ENCODE measurements at places on chromosomes 16 and 17.

DNA sequence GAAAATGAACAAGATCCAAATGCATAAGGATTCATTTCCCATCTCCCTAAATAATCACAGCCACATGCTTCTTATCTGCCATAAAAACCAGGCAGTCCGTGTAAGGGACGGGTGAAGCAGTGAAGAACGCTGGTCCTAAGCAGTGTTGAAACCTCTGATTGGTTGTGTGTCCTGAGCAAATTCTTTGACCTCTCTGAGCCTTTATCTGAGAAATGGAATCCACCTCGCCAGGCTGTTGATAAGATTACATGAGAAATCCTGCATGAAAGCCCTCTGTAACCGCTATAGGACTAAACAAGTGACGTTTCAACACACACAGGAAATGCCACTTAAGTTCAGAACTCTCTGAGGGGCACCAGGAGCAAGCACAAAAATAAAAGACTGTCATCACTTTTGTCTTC, 26.8 kb downstream of the GAS7 start:
- DNase-seq = no peak

- no peak for DNase-seq
These were observed 22.4 kb upstream of the SLC38A10 start for GRCh38 chr17:81317530-81317821.

DNA sequence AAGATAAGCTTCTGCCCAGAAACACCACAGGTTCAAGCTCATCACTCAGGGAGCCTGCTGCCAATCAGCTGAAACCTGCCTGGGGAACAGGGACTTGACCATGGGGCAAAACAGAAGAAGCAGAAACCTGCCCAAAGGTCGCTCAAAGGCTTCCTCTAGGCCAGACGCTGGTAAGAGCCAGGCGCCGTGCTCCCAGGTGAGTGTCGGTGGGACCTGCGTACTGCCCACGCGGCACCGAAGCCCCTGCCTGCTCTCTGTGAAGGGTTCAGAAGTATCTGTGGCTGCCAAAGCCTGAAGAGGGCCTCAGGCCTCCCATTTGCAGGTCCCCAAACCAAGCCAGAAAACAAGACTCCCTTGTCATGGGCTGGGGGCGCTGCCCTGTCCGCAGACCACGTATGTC, 10.4 kb downstream of the SGSH start:
- no peak for DNase-seq

DNA sequence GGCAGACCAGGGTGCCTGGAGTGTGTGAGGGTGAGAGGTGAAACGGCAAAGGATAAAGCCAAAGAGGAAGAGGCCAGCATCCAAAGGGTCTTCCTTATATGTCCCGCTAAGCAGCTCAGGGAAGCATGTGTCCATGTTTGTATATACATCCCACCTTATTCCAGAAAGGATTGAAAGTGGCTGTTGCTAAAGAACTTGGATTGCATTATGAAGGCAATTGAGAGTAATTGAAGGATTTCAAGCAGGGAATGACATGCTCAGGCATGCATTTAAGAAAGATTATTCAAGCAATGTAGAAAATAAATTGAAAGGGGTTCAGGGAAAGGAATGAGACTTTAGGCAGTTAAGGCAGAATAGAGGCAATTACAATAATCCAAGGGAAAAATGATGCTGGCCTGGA, 237.6 kb upstream of the SOX9 start:
- no peak for DNase-seq

- DNase-seq = no peak
These were observed 24.1 kb downstream of the WIPI1 start for GRCh38 chr17:68433211-68433610.

- DNase-seq = no peak
These were observed 39.6 kb upstream of the PABPN1L start for GRCh38 chr16:88906020-88906419.

DNA sequence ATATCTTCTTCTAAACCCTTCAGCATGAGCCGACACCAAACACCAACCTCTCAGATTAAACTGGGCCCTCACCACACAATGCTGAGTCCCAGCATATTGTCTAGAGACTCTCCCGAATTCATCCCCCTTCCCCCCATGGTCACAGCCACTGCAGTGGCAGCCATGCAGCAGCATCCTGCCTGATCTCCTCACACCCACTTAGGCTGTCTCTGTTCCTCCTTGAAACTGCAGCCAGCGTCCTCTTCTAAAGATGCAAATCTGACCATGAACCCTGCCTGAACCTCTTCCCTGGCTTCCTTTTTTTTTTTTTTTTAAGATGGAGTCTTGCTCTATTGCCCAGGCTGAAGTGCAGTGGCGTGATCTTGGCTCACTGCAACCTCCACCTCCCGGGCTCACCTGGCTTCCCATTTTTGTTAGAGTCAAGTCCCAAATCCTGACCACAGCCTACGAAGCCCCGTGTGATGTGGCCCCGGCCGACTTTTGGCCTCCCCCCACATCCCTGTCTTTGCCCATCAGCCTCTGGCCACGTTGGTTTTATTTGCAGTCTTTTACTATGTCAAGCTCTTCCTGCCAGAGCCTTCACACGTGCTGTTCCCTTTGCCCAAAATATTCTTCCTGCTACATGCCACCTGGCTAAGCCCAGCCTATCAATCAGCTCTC, 2.8 kb downstream of the FA2H start:
- DNase-seq = no peak

- no peak for DNase-seq
These were observed 323.3 kb downstream of the BCAS3 start for GRCh38 chr17:61000911-61001310.

- no peak for DNase-seq
These were observed 7.0 kb upstream of the ODF4 start for GRCh38 chr17:8332688-8333087.

- DNase-seq = no peak
These were observed 133.1 kb downstream of the ABCC6 start for GRCh38 chr16:16090238-16090637.

DNA sequence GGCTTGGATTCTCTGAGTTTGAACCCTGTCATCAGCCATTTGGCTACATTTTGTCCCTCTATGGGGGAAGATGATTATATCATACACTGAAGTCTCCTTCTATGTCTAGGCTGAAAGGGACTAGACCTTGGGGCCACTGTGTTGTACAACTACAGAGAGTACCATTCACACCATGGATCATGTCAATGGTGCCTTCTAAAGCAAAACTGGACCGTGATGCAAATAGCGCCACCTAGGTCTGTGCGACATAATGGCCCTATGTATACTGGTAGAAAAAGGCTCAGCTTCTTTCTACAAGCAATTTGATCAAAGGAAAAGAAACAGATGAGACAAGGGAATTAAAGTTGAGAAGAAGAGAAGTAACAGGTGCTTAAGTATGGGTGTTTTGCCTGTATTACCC, 100.7 kb downstream of the LYRM1 start:
- no peak for DNase-seq

GRCh38 chr17:3695129-3695722, 729 bp downstream of the P2RX5 start:
- DNase-seq = no peak

DNA sequence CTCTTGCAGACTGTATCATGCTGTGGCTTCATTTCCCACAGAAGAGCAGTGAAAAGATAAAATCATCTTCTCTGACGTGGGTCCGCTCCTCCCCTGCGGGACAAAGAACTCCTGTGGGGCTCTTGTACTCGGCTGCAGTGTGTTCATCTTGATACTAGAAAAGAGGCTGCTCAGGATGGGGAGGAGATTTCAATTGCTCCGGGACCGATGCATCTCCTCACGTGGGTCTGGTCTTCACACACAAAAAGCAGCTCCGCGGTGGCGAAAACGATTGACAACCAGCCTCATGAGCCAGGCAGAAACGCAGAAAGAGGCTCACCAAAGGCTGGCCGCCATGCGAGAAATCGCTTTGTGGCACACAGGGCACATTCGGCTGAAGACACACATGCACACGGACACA, 14.4 kb upstream of the KCNJ18 start:
- no peak for DNase-seq

DNA sequence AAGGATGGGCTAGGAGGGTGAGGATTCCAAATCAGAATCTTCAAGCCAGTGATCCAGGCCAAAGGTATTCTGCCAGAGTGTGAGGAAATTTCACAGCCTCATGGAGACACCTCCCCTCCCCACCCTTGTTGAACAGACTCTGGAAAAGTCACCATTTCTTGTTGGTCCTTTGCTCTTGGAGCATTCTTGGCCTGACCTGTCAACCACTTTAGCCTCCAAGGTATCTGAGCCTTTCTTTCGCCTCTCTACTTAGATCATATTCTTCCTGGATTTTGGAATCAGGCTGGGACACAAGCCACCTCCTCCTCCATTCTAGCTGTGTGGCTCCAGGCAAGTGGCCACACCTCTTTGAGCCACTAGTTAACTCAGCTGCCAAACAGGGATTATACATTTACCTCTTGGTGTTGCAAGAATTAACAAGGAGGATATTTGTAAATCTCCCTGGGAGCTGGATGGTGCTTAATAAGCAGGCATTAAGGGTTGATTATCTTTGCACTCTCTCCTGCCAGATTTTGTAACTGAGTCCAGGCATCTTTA, 193.5 kb downstream of the WWOX start:
- no peak for DNase-seq

DNA sequence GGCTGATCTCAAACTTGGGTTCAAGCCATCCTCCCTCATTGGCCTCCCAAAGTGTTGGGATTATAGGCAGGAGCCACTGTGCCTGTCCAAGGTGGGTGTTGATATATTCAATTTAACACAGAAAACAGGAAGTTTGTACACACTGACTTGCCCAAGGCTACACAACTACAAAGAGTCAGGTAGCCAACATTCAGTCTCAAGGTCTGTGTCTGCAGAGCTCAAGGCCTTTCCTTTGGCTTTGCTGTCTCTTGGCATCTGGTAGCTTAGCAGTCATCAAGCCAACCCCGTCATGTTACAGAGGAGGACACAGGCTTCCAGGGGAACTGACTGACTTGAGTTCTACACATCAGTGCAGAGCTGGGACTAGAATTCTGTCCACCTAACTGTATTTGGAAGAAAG, 11.9 kb upstream of the MEFV start:
- no peak for DNase-seq

GRCh38 chr17:63910096-63910495, 962 bp downstream of the CSHL1 start:
- no peak for DNase-seq

DNA sequence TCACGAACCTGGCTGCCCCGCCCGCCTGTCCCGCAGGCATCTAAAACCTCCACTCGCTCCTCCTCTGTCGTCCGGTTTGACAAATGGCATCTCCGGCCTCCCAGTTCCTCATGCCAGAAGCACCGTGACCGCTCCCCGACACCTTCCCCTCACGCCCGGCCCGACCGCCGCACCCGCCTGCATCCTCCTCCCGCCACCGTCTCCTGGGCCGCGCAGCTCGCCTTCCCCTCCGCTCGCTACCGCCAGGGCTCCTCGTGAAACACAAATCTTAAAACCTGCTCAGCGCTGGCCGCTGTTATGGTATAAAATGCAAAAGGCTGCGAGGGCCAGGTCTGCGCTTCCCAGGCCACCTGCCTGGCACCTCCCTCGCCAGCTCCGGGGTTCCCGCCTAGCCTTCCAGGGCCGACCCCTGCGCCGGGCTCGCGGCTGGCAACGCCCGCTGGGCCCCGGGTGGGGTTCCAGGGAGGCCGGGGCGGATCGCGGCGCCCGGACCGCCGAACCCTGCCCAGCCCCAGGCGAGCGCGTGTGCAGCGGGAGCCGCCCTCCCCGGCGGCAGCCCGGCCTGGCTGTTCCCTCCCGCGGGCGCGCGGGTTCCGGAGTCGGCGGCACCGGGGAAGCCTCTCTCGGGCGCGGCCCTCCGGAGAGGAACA, 488 bp downstream of the SPSB3 start:
- no peak for DNase-seq

DNA sequence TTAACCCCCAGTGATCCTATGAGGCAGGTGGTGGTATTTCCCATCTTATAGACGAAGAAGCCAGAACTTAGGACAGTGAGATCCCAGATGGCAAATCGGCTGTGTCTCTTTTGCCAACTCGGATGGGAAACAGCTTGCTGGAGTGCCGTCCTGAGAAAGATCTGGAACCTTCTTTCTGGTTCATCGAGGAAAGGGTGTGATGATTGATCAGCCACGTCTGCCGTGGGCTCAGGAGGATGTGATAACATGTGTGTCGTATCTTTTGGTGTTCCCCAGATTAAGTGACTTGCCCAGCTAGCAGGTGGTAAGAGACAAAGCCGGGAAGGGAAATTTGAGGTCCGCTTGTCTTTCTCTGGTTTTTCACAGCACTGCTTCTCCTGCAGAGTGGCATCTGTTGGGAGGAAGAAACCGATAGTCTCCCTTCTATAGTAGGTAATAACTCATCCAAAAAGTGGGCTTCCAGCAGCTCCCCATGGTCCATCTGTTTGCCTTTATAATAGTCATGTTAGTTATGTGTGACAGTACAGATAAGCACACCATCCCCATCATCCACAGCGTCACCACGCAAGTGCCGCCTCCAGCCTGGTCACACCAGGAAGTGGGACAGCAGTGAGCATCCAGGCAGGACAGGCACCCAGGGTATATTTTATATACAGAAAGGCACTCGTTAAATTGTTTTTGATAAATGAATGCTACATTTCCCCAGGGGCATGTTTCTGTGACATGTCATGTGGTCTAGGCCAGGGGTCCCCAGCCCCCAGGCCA, 175.5 kb downstream of the KATNIP start:
- DNase-seq = no peak

GRCh38 chr16:54945063-54945462, 14.4 kb downstream of the IRX5 start:
- DNase-seq = no peak

DNA sequence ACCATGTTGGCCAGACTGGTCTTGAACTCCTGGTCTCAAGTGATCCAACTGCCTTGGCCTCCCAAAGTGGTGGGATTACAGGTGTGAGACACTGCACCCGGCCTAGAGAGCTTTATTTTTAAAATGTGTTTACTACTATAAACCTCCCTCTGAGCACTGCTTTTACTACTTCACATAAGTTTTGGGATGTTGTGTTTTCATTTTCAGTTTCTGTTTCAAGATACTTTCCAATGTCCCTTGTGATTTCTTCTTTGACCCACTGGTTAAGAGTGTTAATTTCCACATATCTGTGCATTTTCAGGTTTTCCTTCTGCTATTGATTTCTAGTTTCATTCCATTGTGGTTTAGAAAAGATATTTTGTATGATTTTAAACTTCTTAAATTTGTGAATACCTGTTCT, 74.4 kb downstream of the NETO2 start:
- DNase-seq = no peak
